ENCODE measurements at places on chromosomes 5 and 9.

DNA sequence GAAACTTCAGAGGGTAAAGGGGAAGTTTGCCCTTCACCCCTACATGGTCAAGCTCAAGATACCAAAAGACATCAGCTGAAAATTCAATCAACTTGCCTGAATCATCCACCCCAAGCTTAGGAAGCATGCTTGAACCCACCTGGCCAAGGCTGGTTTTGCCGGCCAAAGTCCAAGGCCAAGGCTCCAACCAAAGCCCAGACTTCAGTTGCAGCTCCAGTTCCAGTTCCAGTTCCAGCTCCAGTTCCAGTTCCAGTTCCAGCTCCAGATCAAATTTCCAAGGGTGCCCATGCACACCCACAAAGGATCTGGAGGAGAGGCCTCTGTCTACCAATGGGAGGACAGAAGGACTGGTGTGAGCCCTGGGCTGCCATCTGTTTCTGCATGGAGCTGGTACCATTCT is 4.6 kb upstream of the SERINC5 start:
- DNase-seq: no peak

DNA sequence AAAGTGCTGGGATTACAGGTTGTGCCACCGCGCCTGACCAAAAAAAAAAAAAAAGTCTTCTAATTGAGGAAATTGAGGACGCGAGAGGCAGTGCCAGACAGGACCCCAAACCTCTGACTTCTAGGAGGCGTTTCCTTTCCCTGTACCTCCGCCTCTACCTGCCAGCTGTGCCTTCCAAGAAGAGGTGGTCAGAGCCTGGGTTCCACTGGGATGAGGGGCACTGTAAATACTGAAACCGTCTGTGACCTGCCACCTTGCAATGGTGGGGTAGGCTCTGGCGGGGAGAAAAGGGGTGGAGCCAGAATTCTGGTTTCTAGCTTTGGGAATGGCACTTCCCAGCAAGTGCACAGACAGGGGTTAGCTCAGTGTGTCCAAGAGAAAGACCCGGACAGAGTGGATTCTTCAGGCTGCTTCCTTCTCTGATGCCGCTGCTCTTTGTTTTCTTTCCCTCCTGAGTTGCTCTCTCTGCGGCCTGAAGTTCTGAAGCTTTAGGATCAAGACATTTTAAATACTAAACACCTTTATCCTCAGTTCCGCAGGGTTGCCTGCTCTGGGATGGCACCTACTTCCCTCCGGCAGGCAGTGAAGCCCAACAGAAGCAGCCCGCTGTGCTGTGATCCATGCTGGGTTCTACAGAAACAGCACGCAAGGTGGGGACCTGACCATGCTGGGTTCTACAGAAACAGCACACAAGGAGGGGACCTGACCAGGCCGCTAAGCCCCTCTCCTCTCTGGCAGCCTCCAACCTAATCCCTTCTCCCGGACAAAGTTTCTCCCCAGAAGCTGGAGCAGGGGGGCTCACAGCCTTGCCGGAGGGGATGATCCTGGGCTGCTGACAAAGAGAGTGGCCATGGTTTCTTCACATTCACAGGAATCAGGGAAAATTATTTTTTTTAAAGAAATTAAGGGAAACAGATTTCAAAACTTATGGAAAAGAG is 65.2 kb downstream of the OTULIN start:
- no peak for DNase-seq

- peak; percentile 35 for DNase-seq
These were observed at the start of gene RXRA for GRCh38 chr9:134325813-134326723. Gene RXRA (plus strand): TSS chr9:134326455. CDS start chr9:134326632, 177 bp downstream.

GRCh38 chr5:151144275-151144674 is 13.3 kb downstream of the ANXA6 start:
- no peak for DNase-seq

GRCh38 chr5:168961681-168962080 is 339.3 kb downstream of the SLIT3 start:
- no peak for DNase-seq

- DNase-seq: no peak
These were observed 207.7 kb downstream of the PDE4D start for GRCh38 chr5:59685793-59686192.

DNA sequence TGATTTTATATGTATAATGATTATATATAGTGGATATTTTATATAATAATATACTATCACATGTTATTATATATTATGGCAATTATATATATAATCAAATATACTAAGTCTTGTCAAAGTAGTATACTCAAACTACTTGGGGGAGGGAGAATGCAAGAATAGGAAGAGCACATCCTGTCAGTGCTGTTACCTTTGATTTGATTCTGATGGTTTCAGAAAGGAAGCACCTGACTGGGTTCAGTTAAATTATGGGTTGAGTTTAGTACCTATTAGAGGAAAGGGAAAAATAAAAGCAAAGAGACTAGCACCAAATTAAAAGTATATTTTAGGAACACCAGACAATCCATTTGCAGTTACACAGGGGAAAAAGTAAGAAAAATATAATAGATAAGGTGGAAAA is 107.6 kb downstream of the GRIA1 start:
- DNase-seq: no peak

DNA sequence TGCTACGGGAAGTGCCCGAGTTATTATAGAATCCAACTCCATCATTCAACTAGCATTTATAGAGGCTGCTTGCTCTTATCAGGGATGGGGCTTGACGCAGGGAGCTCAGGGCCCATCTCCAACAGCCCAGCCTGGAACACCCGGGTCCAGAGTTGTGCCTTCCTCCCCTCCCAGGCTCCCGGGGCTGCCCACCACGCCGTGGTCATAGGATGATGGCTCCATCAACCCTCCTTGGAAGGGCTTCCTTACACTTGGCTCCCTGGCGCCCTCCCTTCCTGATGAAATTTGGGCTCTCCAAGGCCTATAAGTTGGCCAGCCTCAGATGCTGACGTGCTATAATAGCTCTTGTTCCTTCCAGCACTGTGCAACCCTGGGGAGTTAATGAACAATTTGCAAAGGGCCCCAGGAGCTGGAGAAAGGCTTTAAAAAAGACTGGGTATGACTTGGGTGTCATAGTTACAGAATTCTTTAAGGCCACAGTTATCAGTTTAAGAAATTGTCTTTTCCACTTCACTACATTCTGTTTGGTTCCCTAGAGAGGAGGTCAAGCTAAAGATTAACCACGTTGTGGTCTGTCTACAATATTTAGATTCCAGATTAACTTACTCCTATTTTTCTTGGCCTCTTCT is 42.5 kb upstream of the GADD45G start:
- DNase-seq: no peak

DNA sequence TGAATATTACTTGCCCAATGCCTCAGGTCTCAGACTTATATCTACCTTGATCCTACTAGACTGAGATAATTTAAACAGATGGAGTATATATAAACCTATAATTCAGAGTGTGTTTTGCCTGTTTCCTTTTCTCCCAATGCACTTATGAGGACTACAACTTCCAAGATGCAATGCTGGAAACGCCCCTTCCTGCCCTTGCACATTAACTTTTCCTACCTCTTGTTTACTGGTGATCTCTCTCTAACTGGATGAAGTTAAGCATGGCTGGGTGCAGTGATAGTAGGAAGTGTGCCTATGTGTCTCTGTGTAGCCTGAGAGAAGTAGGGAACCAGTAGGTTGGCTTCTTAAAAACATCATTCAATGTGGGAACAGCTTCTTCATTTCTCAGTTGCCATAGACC is 115.2 kb downstream of the SVEP1 start:
- DNase-seq: no peak

DNA sequence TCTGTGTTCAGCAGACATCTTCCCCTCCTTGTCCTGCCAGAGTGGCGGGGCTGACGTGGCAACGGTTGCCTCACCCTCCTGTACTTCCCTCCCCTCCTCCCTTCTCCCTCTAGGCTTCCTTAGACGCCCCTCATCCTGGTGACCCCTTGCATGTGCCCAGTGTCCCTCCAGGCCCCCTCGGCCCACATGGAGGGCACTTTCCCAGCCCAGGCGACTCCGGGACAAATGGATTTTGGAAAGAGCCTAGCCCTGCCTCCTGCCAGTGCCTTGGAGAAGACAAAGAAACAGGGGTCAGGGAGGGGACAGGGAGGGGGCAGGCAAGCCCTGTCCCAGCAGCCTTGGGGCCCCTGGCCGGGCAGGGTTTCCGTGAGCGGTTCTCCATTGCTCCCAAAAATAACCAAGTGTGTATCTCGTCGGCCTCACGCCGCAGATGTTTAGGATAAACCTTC is 38.3 kb upstream of the NEURL1B start:
- no peak for DNase-seq

DNA sequence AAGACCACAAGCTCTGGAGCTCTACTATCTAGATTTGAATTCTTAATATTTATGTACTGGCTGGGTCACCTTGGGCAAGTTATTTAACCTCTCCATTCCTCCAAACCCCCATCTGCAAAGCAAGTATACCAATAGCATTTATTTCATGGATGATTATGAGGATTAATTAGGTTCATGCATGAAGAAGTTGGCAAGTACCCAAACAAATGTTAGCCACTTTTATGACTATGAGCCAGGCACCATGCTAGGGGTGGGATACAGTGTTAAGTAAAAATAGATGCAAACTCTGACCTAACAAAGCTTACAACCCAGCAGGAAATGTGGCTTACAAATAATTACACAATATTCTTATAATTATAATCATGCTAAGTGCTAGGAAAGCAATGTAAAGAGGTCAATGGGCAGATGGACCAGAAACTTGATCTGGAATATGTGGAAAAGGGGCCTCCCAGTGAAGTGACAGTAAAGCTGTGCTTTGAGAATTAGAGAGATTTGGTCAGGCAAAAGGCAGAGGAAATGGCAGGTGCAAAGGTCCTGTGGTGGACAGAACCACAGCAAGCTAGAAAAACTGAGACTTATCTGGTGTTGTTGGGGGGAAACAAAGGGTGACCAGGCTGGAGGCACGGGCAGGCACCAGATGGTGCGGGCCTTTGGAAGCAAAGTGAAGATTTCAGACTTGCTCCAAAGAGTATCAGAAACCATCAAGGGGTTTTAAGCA is 525.2 kb upstream of the TRPC7 start:
- DNase-seq: no peak

- DNase-seq: no peak
These were observed 175.3 kb upstream of the KLF9 start for GRCh38 chr9:70589571-70590314.

All from stimulated activated CD8-positive, alpha-beta memory T cell treated with anti-CD3 and anti-CD28 coated beads, Interleukin-4, amount 100 ng/mL, for 4 hours (primary cell).